Hippocampal formation (tissue), 2 donors: ENCODE measurements at places on chromosomes 1 and 21.

GRCh38 chr1:36134505-36135329 lies 9.7 kb upstream of the COL8A2 start:
- peak; percentile 41 for DNase-seq

DNA sequence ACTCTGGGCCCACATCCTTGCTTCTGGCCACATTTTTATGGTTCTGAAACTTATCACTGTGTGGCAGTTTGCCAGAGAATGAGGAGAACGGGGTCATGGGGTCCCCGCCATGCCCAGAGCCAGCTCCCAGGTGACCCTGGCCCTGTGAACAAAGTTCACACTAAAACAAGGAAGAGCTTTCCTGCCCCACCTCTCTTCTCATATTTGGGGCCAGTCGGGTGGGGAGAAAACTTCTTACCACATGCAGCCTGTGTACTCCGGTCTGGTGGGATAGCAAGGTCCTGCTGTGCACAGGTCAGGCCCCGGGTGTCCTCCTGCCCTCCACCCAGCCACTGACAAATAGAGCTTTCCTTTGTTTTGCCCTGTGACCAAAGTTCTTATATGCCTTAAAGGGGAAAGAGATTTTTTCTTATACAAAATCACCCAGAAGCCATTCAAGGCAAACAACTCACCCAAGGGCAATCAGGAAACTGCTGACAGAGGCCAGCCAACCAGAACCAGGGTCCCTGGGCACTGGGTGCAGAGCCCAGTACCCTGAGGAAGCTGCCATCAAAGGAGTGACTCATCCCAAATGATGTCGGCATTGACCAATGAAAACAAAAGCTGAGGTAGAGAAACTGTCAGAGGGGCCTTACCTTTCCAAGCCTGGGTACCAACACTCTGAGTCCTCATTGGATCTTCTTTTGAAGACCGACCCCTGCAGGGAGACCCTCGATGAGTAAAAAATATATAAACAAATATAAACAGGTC lies 53.6 kb downstream of the OLIG1 start:
- no peak for DNase-seq

DNA sequence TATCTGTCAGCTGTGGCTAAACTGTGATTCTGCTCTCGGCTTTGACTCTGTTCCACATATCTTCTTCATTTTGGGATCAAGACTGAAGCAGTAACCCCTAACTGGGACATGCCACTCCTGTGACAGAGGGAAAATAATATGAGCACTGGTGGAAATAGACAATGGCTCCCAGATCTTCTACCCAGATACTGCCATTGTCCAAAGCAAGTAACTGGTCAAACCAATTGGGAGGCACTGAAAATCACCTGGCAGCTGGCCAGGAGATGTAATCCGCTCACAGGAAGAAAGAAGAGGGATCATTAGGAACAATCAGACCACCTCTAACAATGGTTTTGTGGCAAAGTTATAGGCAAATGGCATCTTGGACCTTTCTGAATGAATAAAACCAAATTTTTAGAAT lies 10.7 kb downstream of the SNX7 start:
- DNase-seq: no peak

DNA sequence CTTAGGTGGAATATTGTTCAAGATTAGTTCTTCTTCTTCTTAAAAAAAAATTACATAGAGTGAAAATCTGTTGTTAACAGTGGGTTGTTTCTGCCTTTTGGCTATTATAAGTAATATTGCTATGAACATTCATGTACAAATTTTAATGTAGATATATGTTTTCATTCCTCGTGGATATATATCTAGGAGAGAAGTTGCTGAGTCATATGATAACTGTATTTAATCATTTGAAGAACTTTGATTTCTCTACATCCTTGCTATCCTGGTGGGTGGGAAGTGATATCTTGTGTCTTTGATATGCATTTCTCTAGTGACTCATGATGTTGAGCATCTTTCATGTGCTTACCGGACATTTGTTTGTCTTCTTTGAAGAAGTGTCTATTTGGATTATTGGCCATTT lies 29.9 kb downstream of the MAST2 start:
- DNase-seq: no peak

GRCh38 chr1:8397511-8397910 lies 79.6 kb downstream of the SLC45A1 start:
- no peak for DNase-seq

DNA sequence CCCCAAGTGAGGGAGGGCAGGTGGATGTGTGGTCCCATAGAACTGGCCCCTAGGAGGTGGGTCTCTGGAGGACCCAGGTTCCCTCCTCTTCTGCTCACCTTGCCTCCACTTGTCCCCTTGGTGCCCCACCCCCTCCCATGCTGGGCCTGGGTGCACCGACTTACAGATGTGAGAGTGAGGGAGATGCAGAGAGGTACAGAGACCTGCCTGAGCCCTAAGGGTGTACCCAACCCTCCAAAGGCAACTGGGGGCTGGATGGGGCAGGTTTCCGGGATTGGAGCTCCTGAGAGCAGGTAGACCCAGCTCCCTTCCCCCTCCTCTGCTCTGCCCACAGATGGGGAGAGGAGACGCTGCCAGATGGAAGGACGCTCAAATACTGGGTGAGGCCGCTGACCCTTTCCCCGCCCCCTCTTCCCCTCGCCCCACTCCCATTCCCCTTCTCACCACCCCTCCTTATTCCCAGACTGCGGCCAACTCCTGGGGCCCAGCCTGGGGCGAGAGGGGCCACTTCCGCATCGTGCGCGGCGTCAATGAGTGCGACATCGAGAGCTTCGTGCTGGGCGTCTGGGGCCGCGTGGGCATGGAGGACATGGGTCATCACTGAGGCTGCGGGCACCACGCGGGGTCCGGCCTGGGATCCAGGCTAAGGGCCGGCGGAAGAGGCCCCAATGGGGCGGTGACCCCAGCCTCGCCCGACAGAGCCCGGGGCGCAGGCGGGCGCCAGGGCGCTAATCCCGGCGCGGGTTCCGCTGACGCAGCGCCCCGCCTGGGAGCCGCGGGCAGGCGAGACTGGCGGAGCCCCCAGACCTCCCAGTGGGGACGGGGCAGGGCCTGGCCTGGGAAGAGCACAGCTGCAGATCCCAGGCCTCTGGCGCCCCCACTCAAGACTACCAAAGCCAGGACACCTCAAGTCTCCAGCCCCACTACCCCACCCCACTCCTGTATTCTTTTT lies 10.3 kb downstream of the TINAGL1 start:
- DNase-seq: no peak

- DNase-seq: no peak
Observed at GRCh38 chr1:17865912-17866739, 111.0 kb downstream of the ACTL8 start.

DNA sequence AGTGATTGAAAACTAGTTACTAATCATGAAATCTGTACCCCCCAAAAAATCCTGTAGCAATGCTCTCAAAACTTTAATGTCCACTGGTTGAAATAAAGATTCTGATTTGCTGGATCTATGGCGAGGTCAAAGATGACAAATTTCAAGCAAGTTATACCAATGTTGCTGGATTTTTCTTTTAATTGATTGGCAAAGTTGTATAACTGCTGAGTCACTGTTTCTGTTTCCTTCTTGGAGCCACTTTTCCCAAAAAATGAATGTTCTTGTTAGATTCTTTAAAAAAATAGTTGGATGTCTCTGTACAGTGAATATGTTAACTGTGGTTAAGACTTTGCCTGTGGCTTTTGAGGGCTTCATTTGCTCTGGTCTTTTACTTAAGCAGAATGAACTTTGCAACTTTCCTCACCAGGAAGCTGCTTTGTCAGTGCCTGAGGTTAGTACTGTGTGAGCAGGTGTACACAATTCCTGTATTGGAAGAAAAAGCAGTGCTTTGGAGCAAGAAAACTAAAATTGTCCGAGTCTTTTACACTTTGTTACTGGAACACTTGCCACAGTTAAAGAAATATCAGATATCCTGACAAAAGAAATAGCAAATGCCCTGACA lies 1211.9 kb downstream of the MRPL39 start:
- no peak for DNase-seq

GRCh38 chr1:219837994-219838294 lies 90.4 kb downstream of the SLC30A10 start:
- DNase-seq: no peak

GRCh38 chr1:11782127-11782708 lies 20.2 kb downstream of the C1orf167 start:
- no peak for DNase-seq

DNA sequence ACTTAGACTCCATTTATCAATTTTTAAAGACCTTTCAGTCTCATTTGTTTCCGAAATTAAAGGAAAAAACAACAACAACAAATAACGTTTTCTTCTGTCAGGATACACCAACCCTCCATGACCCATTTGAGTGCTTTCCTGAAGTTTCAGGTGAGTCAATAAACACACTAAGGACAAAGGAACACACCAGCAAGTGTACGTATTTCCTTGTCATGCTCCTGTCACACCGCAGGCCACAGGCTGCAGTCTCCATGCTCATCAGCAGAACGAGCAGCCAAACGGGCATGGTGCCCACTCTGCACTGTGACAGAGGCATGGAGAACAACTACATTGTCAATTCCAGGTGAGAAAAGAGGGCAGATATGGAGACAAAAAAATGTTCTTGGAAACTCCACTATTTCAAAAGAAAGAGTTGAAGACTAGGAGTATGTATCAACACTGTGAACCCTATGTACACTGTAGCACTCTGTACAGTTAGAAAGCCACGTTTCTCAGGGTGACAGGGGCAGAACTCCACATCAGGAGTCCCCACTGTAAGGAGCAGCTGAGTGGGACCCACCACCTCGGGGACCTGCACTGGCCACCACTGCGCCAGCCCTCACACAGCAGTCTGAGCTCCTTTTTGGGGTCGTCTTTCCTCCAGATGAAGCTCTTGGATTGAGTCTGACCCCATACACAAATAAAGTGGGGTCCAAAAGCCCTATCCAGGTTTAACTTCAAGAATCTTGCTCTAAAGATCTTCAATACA lies 2.6 kb downstream of the PTTG1IP start:
- no peak for DNase-seq

- DNase-seq: no peak
Observed at GRCh38 chr1:154969860-154970452, 591 bp downstream of the SHC1 start.

DNA sequence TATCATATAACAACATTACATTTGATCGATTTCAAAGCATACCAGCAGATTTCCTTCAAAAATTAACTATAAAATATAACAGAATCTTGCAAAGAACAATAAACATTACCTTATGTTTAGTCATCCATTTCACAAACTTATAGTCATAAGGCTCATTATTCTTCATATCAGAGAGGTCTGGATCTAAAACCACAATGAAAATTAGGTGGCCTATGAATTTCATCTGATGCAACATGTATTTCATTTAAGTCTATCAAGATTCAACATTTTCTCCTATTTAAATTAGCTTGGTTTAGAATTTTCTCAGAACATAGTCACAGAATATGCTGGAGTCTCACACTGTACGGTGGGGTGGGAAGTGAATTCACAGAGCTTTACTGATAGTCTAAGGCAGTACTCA lies 49.2 kb downstream of the KYAT3 start:
- DNase-seq: no peak

- no peak for DNase-seq
Observed at GRCh38 chr1:170886460-170886859, 48.9 kb upstream of the MROH9 start.

DNA sequence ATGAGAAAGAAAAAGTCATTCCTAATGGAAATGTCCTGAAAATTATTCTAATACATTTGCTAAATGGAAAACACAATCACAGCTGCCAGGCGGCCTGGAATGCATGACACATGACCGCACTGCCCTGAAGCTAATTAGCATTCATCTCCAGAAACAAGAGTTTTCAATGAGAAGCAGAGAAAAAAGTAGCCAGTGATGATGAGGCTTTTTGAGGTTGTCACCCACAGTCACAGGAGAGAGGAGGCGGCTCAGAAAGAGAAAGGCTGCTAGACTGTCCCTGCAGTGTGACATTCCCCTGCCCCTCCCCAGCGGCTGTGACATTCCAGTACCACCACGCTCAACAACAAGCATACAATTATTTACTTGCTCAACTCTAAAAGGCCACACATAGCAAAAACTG lies 122.9 kb upstream of the KRTAP19-8 start:
- DNase-seq: peak; percentile 64

DNA sequence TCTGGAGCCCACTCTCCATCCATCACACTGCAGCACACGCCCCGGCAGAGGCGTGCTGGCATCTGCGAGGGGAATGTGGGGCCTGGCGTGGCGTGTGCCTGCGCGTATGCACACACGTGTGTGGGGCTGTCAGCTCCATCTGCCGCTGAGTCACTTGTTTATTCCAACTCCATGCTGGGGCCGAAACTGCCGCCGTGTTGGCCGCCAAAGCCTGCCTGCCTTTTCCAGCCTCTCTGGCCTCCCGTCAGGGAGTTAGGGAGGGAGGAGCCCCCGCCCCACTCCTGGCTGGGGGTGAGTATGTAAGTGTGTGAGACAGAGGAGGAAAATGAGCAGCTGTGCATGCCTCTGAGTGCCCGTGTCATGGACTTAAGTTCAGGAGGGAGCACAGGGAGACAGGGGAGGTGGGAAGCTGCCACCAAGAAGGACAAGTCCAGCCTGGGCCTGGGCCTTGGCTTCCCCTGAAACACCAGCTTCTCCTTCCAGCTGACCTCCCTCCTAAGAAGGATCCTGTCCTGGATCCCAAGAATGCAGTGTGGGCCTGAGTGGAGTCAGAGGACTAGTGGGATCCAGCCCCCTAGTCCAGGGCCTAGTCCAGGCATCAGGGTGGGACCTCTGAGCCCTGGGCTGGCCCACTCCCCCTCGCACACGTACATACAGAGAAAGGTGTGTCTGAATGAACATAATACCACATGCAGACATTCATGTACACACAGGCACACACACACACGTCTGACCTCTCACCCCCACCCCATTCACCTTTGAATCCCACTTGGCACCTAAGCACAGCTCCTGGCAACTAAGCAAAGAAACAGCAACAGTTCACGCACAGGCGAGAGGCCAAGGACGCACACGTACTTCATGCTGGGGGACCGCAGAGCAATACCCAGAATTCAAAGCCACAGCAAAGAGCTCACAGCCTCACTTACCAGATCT lies 24.7 kb downstream of the MEF2D start:
- peak; percentile 71 for DNase-seq

DNA sequence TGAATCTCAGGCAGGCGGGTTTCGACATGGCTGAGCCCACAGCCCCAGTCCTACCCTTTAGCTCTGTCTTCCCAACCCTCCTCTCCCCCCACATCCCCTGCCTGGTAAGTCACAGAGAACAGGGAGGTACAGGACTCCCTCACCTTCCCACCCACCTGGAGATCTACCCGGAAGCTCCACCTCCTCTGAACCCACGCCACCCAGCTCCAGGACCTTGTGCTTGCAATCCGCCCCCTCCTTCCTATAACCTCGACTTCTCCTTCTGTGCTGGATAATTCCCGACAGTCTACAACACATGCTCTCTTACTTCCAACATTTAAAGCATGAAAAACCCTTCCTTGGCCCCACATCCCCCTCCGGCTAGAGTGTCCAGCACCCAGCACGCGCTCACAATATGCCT lies 22.3 kb downstream of the KIF17 start:
- no peak for DNase-seq

GRCh38 chr1:115105831-115106230 lies 16.5 kb upstream of the TSPAN2 start:
- DNase-seq: no peak

GRCh38 chr21:41427556-41427955 lies 1.5 kb downstream of the MX1 start:
- DNase-seq: no peak
